Pericardium fibroblast (primary cell): ENCODE measurements at places on chromosomes 4 and X. TPM values are rescaled to one million over a fixed set of nuclear protein-coding genes. Genes with fewer than 3 reads are reported as not detected.

The CFI gene
- total RNA-seq: 16.7 and 38.8 TPM in 2 replicates

The KIAA1210 gene
- total RNA-seq: not detected in 2 replicates

The SGMS2 gene
- 42.8 and 82.3 TPM in 2 replicates for total RNA-seq

The SPANXB1 gene
- total RNA-seq: not detected in 2 replicates

The MAEA gene
- total RNA-seq: 46.4 and 47.1 TPM in 2 replicates

The MAGEB1 gene
- total RNA-seq: not detected in 2 replicates

The DUSP9 gene
- 0.93 TPM in 1 of 2 replicates, not detected in the other for total RNA-seq

The TMEM156 gene
- 0.35 TPM in 1 of 2 replicates, not detected in the other for total RNA-seq

The L1CAM gene
- total RNA-seq: 0.34 and 0.47 TPM in 2 replicates

The HTR2C gene
- total RNA-seq: not detected in 2 replicates

The GATA1 gene
- not detected in 2 replicates for total RNA-seq

The STBD1 gene
- total RNA-seq: 0.94 and 4.6 TPM in 2 replicates
